Neural cell (in vitro differentiated cells): ENCODE measurements at places on chromosomes 1 and 21. TPM values are rescaled to one million over a fixed set of nuclear protein-coding genes. Genes with fewer than 3 reads are reported as not detected.

The GBP7 gene
- not detected in 2 replicates for polyA plus RNA-seq

The LRRC3 gene
- 3.8 and 5.0 TPM in 2 replicates for polyA plus RNA-seq

The TFAP2E gene
- 7.0 and 7.6 TPM in 2 replicates for polyA plus RNA-seq

The CRP gene
- 0.58 and 0.98 TPM in 2 replicates for polyA plus RNA-seq

The TATDN3 gene
- 62.5 and 72.0 TPM in 2 replicates for polyA plus RNA-seq

The FMO3 gene
- not detected in 2 replicates for polyA plus RNA-seq

The RABGGTB gene
- polyA plus RNA-seq = 120 and 132 TPM in 2 replicates

The GPR153 gene
- 26.9 and 34.6 TPM in 2 replicates for polyA plus RNA-seq

The FCGR3A gene
- polyA plus RNA-seq = not detected in 2 replicates

The ZNF683 gene
- polyA plus RNA-seq = not detected in 2 replicates

The UBE2Q1 gene
- polyA plus RNA-seq = 61.1 and 103 TPM in 2 replicates

The SPSB1 gene
- 1.4 TPM in 2 replicates for polyA plus RNA-seq

The S100B gene
- polyA plus RNA-seq = 1.4 TPM in 1 of 2 replicates, not detected in the other

The SLC1A7 gene
- polyA plus RNA-seq = not detected in 2 replicates

The COL6A2 gene
- polyA plus RNA-seq = not detected in 2 replicates

The APCS gene
- polyA plus RNA-seq = not detected in 2 replicates

The MATN1 gene
- 0.22 and 0.42 TPM in 2 replicates for polyA plus RNA-seq

The LCE3E gene
- not detected in 2 replicates for polyA plus RNA-seq

The OPTC gene
- polyA plus RNA-seq = not detected in 2 replicates

The AVPR1B gene
- polyA plus RNA-seq = not detected in 2 replicates

The ZNF695 gene
- 8.0 and 8.4 TPM in 2 replicates for polyA plus RNA-seq

The XCL2 gene
- polyA plus RNA-seq = not detected in 2 replicates

The SYCP1 gene
- polyA plus RNA-seq = not detected in 2 replicates

The GNG4 gene
- polyA plus RNA-seq = 57.6 and 63.2 TPM in 2 replicates

The ROR1 gene
- polyA plus RNA-seq = 0.27 TPM in 1 of 2 replicates, not detected in the other

The ANXA9 gene
- polyA plus RNA-seq = not detected in 2 replicates

The GCSAML gene
- not detected in 2 replicates for polyA plus RNA-seq

The KCNAB2 gene
- polyA plus RNA-seq = 11.7 and 11.8 TPM in 2 replicates

The KCND3 gene
- 7.0 and 7.8 TPM in 2 replicates for polyA plus RNA-seq

The PDE9A gene
- polyA plus RNA-seq = 29.5 and 32.2 TPM in 2 replicates

The S100A9 gene
- polyA plus RNA-seq = not detected in 2 replicates

The SPOCD1 gene
- not detected in 2 replicates for polyA plus RNA-seq

The CCNL2 gene
- polyA plus RNA-seq = 696 and 734 TPM in 2 replicates

The KIRREL1 gene
- 12.9 and 15.7 TPM in 2 replicates for polyA plus RNA-seq

The LIPI gene
- not detected in 2 replicates for polyA plus RNA-seq
